ENCODE measurements at places on chromosomes 3 and 15. TPM values are rescaled to one million over a fixed set of nuclear protein-coding genes. Genes with fewer than 3 reads are reported as not detected.

Gene AGBL1
- total RNA-seq: not detected

Gene TRNT1
- 19.9 TPM for total RNA-seq

Gene SAMMSON
- not detected for total RNA-seq

Gene CMC1
- total RNA-seq: 3.2 TPM

Gene COLQ
- 0.43 TPM for total RNA-seq

Gene TRH
- not detected for total RNA-seq

Gene LDHAL6B
- total RNA-seq: not detected

Gene TTLL13
- 0.16 TPM for total RNA-seq

Gene ZBTB38
- total RNA-seq: 45.3 TPM

Gene SLC15A2
- total RNA-seq: under 0.01 TPM

Gene SYNM
- 2.2 TPM for total RNA-seq

Gene OIP5
- 1.3 TPM for total RNA-seq

Gene ANKRD63
- not detected for total RNA-seq

Gene REC114
- not detected for total RNA-seq

Gene KCNMB2
- not detected for total RNA-seq

Gene ZNF502
- total RNA-seq: 4.6 TPM

Gene DUSP7
- 3.5 TPM for total RNA-seq

Gene GRM2
- under 0.01 TPM for total RNA-seq

Gene STRA6
- 0.79 TPM for total RNA-seq

Gene NOX5
- 1.8 TPM for total RNA-seq

Gene STAB1
- total RNA-seq: 0.32 TPM

Gene EPHB3
- total RNA-seq: 15.5 TPM

Gene MYEF2
- 1.7 TPM for total RNA-seq

Gene CIDEC
- not detected for total RNA-seq

Gene CHDH
- 0.09 TPM for total RNA-seq

Gene TMIE
- total RNA-seq: not detected

Gene ANKDD1A
- 14.8 TPM for total RNA-seq

Gene PP2D1
- total RNA-seq: not detected

Gene ARNT2
- 1.3 TPM for total RNA-seq

Gene CASR
- not detected for total RNA-seq

Gene PRSS50
- not detected for total RNA-seq

Gene AEN
- total RNA-seq: 41.1 TPM

Gene ALDH1A2
- total RNA-seq: 1.6 TPM

Gene PLA2G4E
- not detected for total RNA-seq

Gene CCNB2
- total RNA-seq: 4.6 TPM

Gene FAM174B
- total RNA-seq: 4.1 TPM

Gene TLR9
- under 0.01 TPM for total RNA-seq

Gene TGM4
- under 0.01 TPM for total RNA-seq

Gene TM6SF1
- 2.0 TPM for total RNA-seq

Gene ZDHHC19
- total RNA-seq: not detected

Gene BTBD1
- total RNA-seq: 67.2 TPM

Data from bronchial smooth muscle cell (primary cell).